ENCODE measurements at places on chromosomes 3 and 15.

DNA sequence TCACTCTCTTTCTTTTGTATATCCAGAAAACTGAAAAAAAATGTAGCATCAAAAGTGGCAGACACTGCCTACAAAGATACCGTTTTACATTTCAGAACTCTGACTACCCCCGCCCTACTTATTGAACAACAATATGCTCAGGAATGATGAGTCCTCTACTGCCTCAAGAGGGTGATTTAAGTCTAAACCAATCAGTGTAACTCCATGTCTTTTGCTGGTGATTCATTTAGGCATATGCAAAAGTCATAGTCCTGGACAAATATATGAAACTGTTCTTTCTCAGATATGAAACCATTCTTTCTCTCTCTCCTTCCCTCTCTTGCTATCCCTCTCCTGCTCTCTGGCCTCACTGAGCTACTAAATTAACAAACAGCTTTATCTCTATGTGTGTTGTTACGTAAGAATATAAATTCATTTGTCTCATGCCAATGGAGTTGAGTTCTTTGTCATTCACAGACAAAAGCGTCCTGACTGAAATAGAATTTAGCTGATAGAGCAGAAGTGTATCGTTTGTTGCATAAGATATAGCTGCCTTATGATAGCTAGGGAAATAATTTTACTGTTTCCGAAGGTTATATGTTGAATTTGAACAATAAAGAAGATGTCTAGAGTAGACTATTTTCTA is 133.7 kb upstream of the OSTN start:
- DNase-seq: no peak

- DNase-seq: no peak
Measured at GRCh38 chr3:33360136-33360825, 79.9 kb downstream of the UBP1 start.

DNA sequence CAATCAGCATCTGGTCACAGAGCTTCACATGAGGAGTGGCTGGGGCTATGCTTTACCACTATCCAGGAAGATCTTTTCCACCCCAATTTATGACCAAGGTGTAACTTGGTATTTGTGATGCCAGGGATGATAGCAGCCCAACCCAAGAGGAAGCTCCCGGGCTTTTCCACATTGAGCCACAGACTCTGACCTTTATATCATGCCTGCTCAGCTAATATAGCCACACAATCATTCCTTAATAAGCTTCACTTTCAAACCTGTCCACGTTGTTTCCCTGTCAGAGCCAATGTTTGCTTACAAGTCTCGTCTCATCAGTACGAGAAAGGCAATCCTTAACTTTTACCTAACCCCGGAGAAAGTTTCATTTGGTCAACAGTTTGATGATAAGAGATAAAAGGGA is 330.9 kb downstream of the SHQ1 start:
- no peak for DNase-seq

GRCh38 chr3:63940389-63940757 is 28.2 kb upstream of the SCAANT1 start:
- no peak for DNase-seq

DNA sequence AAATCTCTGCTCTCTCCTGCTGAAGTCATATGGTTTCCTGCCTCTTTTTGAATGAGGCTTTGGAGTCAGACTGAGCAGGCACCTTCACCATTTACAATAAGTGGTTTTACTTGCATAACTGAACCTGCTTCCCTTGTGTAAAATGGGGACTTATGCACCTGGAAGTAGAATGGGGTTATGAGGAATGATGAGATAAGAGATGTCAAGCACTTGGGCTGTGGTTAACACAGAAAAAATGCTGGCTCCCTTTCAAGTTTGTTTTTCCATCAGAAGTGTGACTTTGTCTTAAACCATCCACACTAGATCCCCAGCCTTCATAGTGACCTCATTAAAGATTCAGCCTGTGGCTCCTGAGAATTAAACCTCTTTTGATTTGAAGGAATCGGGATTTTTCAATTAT is 5.2 kb downstream of the EXOSC7 start:
- no peak for DNase-seq

GRCh38 chr15:45634432-45635190 is at the start of gene SQOR:
TSS of gene SQOR (plus strand) at chr15:45635029. CDS start at chr15:45658924, 23,895 bp downstream.
- DNase-seq: peak; percentile 19

GRCh38 chr3:3288255-3288654 is 108.8 kb upstream of the CRBN start:
- no peak for DNase-seq

GRCh38 chr3:188476935-188477334 is 323.0 kb downstream of the LPP start:
- no peak for DNase-seq

- DNase-seq: no peak
Measured at GRCh38 chr3:53184701-53185100, 23.7 kb downstream of the PRKCD start.

DNA sequence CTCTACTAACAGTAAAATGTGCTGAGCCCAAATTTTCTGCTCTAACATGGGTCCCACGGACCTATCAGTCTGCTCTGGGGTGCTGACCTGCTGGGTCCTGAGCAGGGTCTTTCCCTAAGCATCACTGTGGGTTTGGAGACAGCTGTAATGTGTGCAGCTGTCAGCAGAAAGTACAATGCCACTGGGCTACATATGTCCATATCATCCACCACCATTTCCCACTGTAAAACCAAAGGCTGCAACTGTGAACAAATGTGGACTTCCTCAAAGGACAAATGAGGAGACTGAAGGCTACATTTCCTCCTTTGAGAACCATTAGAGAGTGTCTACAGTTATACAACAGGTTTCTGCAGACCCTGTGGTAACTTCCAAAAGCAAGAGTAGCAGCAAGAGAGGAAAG is 33.8 kb upstream of the IP6K2 start:
- no peak for DNase-seq

- no peak for DNase-seq
Measured at GRCh38 chr3:181637056-181637455, 74.7 kb upstream of the SOX2 start.

GRCh38 chr3:161284989-161285388 is 63.9 kb downstream of the NMD3 start:
- no peak for DNase-seq

DNA sequence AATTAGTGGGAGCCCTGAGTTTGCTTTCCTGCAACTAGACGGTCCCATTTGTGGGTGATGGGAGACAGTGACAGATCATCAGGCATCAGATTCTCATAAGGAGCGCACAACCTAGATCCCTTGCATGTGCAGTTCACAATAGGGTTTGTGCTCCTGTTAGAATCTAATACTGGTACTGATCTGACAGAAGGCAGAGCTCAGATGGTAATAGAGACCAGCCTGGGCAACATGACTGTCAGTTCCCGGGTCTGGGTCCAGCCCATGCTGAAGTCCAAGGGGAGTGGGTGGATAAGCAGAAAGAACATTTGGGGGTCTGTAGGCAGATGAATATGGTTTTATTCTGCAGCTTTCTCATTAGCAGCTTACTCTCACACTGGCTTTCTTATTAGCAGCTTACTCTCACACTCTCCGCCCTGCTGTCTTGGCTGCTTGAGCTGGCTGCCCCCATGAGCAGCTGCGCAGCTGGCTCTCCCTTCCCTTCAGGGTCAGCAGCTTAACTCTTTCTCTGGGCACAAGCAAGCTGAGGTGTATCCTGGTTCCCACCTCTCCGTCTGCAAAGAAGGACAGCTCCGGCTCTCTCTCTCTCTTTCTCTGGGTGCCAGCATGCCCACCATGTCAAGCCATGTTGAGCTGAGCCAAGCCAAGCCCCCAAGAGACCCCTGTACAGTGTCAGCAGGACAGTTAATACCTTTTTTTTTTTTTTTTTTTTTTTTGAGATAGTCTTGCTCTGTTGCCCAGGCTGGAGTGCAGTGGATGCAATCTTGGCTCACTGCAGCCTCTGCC is 46.5 kb downstream of the KLHDC8B start:
- no peak for DNase-seq

- no peak for DNase-seq
Measured at GRCh38 chr3:64011685-64012084, 11.6 kb downstream of the PSMD6 start.

GRCh38 chr3:186612721-186613636 is at the start of gene AHSG:
TSS of gene AHSG (plus strand) at chr3:186613060. CDS start at chr3:186613142, 82 bp downstream.
- DNase-seq: no peak

- no peak for DNase-seq
Measured at GRCh38 chr3:147757866-147758265, 348.7 kb downstream of the ZIC1 start.

DNA sequence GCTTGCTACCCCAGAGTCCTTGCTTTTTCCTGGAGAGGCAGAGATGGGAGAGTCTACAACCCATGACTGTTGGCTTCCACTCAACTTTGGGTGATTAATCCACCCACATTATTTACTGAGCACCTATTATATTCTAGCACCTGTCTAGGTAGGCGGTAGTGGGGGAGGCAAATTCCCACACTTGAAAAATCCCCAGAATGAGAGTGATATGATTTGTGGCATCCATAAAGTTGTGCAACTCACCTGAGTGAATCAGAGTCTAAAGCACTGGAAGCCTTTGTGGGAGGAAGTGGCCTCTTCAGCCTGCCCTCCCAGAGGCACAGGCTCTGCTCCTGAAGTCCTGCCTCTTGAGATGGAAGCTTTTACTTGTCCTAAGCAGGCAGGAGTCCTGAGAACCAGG is 40.4 kb upstream of the CTNNB1 start:
- no peak for DNase-seq

DNA sequence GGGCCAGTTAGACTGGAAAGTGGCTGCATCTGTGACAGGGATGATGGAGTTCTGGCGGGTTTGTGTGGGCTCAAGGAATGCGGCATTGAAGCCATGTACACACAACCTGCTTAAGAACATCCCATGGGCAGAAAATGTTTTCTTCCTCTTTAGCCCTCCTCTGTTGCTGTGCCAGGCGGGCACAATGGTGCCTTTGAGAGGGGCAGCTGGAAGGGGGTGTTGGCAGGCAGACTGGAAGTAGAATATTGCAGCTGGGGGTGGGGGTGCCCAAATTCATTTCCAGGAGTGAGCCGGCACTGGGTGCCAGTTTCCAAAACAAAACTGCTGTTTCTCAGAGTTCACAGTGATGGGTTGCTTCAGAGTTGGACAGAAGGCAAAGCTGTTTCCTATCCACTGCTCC is 91.8 kb upstream of the ETV5 start:
- DNase-seq: peak; percentile 32

DNA sequence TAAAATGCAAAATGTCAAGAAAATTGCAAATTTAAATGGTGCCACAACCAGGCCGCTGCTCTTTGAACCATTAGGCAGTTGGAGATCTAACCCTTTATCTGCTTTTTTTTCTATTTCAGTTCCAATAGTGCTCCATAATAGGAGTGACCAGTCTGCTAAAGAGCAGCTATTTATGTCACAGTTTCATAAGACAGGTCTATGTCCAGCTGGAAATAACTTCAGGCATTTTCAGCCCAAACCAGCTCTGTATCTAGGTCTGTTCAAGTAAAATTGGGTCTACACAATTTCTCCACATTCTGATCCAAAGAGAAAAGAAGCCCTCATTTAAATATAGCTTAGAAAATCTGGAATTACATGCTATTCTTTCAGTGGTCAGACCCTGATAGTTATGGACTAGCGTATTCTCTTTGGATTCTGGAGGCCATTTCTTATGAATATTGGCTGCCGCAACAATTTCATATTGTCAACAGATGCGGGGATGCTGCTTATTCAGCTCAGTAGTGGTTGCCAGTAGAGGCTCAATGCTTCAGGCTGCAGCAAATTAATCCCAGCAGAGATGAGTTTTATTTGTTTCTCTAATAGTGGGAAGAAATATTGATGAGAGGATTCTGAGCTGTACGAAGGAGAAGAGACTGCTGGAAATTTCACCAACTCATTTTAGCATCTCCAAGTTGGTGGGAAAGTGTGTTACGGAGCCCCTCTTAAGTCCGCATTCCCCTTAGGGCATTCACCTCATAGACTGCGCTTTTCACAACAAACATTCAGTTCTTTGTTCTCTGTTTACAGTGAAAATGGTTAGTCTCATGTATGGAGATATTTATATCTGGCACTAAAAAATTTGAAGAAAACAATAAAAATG is 887.0 kb downstream of the ROBO1 start:
- no peak for DNase-seq

DNA sequence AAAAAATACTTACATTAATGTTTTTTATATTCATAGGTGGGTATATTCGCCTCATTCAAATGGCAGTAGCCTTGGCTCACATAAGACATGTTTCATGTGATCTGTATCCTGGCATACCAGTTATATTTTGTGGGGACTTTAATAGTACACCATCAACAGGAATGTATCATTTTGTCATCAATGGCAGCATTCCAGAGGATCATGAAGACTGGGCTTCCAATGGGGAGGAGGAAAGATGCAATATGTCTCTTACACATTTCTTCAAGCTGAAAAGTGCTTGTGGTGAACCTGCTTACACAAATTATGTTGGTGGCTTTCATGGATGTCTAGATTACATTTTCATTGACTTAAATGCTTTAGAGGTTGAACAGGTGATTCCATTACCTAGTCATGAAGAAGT is 3.5 kb downstream of the PDE12 start:
- DNase-seq: no peak

DNA sequence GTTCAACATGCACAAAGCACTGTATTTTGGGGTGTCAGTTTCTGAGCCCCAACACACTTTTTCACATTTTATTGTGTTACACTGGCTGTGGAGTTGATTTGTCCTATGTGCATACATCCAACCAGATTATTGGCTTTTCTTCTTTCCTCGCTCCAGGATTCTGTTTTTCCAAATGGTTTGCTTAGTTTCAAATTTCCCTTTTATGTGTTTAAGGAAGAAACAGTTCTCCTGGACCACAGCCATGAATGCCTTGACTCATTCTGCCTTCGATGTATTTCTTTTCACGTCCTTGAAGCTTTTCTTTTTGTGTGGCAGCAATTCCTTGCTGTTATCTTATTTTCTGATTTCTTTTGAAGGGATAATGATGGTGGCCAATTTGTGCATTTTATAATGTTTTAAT is 53.8 kb downstream of the CACNA2D3 start:
- no peak for DNase-seq

GRCh38 chr3:16060945-16061344 is 113.5 kb upstream of the GALNT15 start:
- DNase-seq: peak; percentile 12

- no peak for DNase-seq
Measured at GRCh38 chr15:69760258-69760845, 307.7 kb downstream of the RPLP1 start.

DNA sequence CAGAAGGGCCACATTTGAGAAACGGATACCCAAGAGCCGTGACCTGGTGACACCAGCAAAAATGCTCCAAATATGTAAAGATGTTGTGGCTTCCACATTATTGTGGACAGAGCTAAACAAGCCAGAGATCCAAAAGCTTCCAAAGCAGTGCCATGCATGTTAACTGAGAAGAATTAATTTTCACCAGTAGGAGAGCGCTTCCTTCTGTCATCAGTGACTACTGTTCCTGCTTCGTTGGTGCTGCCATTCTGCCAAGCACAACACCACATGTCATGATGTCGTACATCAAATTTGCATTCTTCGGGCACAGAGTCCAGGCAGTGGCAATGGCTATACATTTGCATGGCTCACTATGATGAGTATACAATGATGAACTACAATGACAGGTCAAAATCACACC is 19.1 kb upstream of the CHST2 start:
- no peak for DNase-seq

Data from amygdala (tissue), 56 donors.